ENCODE measurements at places on chromosomes 16 and 17.
A peak's percentile ranks its signal among the peaks of the same experiment; 100 is the strongest.

GRCh38 chr16:17396762-17397498, 73.8 kb downstream of the XYLT1 start:
- no peak for DNase-seq

GRCh38 chr17:37570527-37571093, 38.6 kb downstream of the SYNRG start:
- peak; percentile 3 for DNase-seq

GRCh38 chr16:27543801-27544200, 5.9 kb downstream of the GTF3C1 start:
- DNase-seq, result no peak

DNA sequence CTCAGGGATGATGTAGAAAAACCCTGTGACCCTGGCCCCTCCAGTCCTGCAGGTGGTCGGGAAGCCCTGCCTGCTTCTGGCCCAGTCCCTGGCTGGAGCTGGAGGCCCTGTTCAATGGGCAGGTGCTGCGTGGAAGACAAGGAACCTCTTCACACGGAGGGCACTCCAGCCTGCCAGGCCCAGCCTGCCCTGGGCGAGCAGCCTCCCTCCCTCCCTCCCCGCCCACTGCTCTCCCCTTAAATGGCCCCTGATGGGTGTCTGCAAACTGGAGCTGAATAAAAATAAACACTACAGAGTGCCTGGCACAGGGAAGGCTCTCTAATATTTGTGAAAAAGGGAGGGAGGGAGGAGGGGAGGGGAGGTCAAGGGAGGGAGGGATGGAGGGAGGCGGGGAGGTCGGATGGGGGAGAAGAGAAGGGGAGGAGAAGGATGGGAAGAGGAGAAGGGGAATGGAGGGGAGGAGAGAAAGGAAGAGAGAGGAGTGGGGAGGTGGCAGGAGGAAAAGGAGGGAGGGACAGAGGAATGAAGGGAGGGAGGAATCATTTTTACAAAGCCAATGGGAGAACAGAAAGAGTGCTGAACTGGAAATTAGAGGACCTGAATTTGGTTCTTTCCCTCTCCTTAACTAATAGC, 222.8 kb upstream of the TNRC6C start:
- no peak for DNase-seq

DNA sequence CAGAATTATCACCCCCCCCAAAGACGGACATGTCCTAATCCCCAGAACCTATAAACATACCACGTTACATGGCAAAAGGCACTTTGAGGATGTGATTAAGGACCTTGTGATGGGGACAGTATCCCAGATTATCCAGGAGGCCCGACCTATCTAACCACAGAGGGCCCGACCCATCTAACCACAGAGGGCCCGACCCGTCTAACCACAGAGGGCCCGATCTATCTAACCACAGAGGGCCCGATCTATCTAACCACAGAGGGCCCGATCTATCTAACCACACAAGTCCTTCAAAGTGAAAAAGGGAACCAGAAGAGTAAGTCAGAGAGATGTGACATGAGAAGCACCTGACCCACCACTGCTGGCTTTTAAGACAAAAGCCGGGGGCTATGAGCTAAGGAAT, 56.8 kb downstream of the ANKFY1 start:
- DNase-seq, result no peak

GRCh38 chr16:9092282-9092977, 986 bp downstream of the HAPSTR1 start:
- DNase-seq, result peak; percentile 38

DNA sequence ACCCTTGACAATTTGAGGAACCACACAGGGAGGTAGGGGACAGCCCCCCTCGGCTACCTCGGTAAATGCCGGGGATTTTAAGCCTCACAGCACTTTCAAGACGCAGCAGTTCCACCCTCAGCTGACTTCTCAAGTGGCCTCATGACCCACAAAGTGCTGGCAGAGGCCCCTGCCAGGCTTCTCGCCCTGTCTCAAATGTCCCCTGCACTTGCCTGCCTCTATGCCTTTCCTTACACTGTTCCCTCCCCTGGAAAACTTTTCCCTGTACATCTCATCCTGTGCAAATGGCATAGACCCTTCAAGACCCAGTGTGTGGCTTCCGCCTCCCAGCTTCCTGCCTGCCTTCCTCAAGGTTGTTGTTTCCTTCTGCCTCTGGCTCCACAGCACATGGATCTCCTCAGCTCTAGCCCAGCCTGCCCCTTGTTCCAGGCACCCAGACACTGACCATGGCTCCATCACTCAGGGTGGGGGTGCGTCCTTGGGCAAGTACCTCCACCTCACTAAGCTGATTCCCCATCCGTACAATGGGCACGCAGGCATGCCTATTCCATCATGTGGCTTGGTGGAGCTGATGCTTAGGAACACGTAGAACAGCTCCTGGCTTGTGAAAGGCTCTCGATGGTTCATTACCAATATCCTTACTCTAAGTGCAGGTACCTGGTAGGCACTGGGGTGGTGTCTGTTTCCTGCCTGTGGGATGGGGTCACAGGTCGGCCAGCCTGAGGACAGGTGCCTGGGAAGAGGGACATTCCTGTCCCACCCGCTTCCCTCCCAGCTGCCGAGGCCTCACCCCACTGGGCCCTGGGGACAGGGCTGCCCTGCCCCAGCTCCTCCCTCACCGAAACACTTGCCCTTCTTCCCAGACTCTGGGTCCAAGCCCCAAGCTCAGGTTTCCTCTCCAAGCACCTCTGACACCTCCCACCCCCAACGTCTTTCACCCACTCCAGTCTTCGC, 24.0 kb downstream of the MMP15 start:
- DNase-seq, result no peak

- no peak for DNase-seq
Measured at GRCh38 chr16:58661199-58661830, 23.3 kb downstream of the SLC38A7 start.

GRCh38 chr16:89017543-89018281, 40.7 kb upstream of the CBFA2T3 start:
- DNase-seq, result no peak

GRCh38 chr17:10518271-10519037, at the start of gene MYH1:
MYH1 (minus strand) TSS chr17:10518542; CDS start chr17:10516642, 1,900 bp downstream.
- no peak for DNase-seq

DNA sequence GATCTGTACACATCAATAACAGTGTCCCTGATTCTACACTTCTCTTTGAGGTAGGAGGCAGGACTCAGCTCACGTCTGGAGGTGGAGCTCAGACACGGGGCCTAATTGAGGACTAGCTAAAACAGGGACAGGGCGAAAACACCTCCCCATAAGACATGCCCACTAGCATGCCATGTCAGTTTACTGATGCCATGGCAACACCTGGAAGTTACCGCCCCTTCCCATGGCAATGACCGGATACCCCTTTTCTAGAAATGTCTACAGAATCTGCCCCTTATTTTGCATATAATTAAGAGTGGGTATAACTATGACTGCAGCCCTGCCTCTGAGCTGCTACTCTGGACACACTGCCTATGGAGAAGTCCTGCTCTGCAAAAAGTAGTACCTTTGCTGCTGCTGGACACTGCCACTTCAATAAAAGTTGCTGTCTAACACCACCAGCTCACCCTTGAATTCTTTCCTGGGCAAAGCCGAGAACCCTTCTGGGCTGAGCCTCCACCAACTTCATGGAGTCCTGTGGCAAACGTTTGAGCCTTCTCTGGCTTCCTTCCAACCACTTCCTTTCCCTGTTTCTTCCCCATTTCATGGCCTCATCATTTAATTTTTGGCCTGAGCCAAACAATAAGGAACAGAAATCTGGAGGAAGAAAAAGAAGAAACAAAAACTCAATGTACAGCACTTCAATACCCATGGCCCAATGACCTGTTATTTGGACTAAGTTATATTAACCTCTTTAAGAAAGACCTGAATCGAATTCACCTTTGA, 21.0 kb downstream of the PHB1 start:
- no peak for DNase-seq

GRCh38 chr17:74527081-74527480, 4.2 kb downstream of the CD300LB start:
- DNase-seq, result no peak

DNA sequence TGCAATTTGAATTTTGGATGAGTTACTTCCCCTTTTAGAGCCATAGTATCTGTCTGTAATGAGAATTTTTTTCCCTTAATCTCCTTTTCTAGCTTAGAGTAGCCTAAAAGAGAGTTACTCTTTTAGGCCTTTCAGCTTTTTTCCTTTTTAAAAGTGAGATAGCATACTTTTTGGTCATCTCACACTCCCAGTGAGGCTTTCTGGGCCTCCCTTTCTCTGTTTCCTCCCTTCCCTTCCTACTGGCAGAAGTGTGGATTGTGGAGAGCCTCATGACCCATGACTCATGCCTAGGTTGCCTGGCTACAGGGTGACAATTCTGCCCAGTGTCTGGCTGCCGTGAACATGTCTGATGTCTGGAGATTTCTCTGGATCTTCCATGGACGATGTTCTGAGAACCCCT, 15.2 kb downstream of the KRT23 start:
- no peak for DNase-seq

- DNase-seq, result no peak
Measured at GRCh38 chr17:77072670-77073069, 68.1 kb upstream of the SEC14L1 start.

GRCh38 chr17:57424777-57425188, 168.5 kb downstream of the MSI2 start:
- DNase-seq, result no peak

GRCh38 chr16:1645914-1646525, 32.1 kb upstream of the JPT2 start:
- DNase-seq, result no peak

DNA sequence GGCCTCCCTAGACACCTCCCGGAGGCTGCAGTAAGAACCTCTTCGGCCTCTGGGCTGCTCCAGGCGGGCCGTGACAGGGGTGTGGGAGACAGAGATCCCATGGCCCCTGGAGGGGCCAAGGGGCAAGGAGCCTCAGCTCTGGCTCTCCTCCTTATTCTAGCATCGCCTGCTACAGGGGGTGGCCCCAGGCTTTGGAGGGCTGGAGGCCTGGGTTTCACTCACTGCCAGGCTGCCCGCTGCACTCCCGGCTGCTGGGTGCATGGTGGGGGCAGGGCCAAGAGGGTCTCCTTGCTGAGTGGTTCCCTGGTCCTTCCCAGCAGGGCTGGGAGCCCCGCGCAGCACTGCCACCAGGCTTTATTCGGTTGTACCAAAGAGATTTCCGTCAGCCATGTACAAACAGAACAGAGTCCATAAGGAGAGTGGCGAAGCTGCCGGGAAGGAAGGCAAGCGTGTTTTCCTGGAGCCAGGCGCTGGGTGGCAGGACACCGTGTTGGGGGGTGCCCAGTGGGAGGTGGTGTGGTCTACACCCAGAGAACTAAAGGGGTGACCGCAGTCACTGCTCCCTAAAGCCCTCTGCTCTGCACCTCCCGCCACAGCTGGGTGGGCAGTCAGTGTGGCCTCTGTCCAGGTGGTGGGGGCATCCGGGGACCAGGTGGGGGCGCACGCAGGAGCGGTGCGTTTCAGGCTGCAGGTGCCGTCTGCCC, 2.0 kb downstream of the NPB start:
- no peak for DNase-seq

DNA sequence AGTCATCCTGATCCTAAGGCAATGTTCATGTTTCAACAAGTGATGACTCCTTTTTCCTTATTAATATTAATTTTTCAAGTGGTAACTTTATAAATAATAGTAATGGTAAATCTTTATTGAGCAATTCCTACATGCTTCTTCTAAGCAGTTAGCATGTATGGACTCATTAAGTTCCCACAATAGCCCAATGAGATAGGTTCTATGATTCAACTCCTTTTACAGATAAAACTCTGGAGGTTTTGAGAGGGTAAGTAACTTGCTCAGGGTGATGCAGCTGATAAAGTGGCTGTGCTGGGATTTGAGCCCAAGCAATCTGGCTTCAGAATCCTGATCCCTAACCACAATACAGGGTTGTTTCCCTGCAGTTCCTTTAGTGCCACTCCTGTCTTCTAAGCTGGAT, 25.3 kb downstream of the SLC47A1 start:
- DNase-seq, result no peak

DNA sequence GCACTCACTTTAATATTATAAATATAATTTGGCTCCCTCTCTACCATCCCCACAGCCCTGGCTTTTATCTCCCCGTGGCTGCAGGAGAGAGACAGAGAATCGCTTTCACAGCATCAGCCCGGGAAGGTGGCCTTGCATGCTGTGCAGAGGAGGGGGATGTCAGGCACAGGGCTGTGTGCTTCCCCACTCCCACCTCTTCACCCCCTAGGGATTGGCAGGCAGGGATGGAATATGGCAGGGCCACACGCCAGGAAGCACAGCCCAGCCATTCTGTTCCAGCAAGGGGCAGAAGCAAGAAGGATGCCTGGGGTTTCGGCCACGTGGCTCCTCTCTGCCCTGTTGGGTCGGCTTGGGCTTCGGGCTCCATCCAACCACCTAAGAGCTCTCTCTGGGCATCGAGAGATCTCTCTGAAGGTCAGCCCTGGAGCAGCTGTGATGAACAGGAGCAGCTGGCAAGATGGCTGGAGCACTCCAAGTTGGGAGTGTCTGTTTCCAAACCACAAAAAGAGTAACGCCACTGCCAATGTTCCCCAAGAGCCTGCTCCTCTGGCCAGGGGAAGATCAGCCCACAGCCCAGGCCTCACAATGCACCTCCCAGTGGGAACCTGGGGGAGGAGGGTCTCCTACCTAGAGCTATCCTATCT, 223.2 kb downstream of the C16orf78 start:
- DNase-seq, result no peak

- DNase-seq, result no peak
Measured at GRCh38 chr17:61683466-61683865, 92.4 kb upstream of the NACA2 start.

- no peak for DNase-seq
Measured at GRCh38 chr16:74580833-74581232, 26.1 kb downstream of the GLG1 start.

GRCh38 chr16:69423189-69423588, 1.2 kb upstream of the CYB5B start:
- no peak for DNase-seq

DNA sequence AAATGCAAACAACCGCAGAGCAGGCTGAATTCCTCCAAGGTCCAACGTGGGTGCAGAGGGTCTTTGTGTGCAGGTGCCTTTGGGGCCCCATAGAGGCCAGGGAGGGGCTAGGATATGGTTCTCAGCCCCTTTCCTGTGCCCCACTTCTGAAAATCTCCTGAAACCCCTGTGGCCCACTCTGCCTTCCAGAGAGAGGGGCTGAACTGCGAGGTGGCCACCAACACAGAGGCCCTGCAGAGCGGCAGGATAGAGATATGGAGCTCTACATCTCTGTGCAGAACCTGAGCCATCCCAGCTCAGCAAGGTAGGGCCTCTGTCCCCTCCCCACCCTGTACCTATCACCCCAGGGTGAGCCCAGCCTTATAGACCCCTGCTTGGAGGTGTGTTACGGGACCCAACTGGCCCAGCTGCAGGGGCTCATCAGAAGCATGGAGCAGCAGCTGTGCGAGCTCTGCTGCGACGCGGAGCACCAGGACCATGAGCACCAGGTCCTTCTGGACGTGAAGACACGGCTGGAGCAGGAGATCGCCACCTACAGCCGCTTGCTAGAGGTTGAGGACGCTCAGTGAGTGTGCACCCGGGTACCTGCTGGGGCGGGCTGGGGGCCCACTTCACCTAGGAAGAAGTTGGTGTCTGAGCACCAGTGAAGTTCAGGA, 5.5 kb downstream of the USP6 start:
- DNase-seq, result no peak

GRCh38 chr16:87274794-87275193, 42.4 kb downstream of the C16orf95 start:
- DNase-seq, result no peak
